NCI-H1048 (cell line): ENCODE measurements at places on chromosomes 4 and X.

- no peak for DNase-seq
Observed at GRCh38 chr4:79360006-79360405, 34.1 kb upstream of the NAA11 start.

DNA sequence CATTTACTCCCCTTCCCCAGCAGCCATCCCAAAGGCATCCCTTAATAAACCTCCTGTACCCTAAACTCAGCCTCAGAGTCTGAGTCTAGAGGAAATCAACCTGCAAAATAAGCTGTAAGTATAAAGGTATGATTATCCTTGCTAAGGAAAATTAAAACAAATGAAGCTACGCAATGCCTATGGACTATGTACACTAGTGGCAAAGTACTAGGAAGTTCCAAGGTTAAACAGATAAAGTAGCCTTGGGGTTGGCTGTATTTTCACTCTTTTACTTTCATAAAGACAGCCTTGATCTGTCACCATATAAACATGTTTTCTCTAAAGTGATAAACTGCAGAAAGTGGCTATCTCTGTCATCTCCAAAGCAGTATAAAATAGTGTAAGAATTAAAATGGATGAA lies 35.9 kb downstream of the MAP3K15 start:
- DNase-seq, result no peak

- DNase-seq, result no peak
Observed at GRCh38 chr4:66017671-66018070, 347.4 kb upstream of the EPHA5 start.

GRCh38 chr4:119097282-119097900 lies 38.2 kb upstream of the MYOZ2 start:
- no peak for DNase-seq

DNA sequence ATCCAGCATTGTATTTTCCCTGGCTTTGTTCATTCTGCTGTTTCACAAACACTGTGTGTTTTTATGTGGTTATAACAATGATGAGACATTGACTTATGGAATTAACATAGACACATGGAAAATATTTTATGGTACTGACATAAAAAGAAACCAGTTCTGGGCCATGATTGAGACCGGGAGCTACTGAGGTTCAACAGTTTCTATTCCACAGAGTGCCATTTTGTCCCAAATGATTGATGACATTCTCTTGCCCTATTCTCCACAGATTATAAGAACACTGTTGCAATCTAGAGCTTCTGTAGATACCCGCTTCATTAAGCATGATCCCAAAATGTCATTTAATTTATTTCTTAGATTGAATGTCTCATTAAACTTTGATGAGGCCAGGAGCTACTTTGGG lies 326.8 kb downstream of the RPA4 start:
- no peak for DNase-seq
